ENCODE measurements at places on chromosomes 12 and 14.
A peak's percentile ranks its signal among the peaks of the same experiment; 100 is the strongest.

- DNase-seq: no peak
Measured at GRCh38 chr12:93819050-93819491, 141.9 kb downstream of the CRADD start.

GRCh38 chr12:124626971-124627411, 59.6 kb upstream of the NCOR2 start:
- DNase-seq: peak; percentile 53

- DNase-seq: no peak
Measured at GRCh38 chr14:100440207-100440631, 117.1 kb downstream of the SLC25A47 start.

GRCh38 chr14:90536511-90537191, 139.8 kb downstream of the CALM1 start:
- no peak for DNase-seq

DNA sequence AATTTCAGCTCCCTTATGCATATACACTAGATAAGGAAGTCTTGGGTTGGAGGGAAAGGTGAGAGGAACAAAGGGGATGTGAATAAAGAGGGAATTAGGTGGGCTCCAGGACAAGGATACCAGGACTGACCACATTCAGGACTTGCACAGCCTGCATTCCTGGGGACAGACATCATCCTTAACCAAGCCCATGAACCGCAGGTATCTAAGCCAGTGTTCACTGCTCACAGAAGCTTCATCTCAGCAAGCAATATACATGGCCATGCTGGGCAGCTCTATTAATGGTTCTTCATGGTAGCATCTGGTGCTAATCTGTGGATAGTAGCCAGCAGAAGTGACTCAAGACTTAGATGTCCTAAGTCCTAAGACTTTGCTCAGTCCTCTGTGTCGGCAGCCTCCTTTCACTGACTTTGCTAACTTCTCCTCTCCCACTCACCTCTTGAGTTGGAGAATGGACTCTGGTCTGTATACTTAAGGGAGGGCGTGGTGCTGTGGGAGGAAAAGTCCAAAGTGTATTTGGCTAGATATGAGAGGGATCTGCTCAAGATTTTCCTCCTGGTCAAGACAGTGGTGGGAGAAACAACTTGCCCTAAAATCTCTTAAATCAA, 136.1 kb downstream of the ASCL1 start:
- no peak for DNase-seq

GRCh38 chr14:96030108-96030760, 8.9 kb upstream of the C14orf132 start:
- DNase-seq: no peak

All from suppressor macrophage treated with lipopolysaccharide for 4 hours (primary cell).